ENCODE measurements at places on chromosomes 2 and 18.

GRCh38 chr18:54035927-54036326 lies 188.5 kb downstream of the MBD2 start:
- no peak for ATAC-seq

- ATAC-seq = no peak
Observed at GRCh38 chr2:114543236-114543766, 100.9 kb downstream of the DPP10 start.

GRCh38 chr2:122433123-122433754 lies 677.8 kb downstream of the TSN start:
- ATAC-seq = no peak

GRCh38 chr2:151575338-151575737 lies 158.9 kb downstream of the NEB start:
- no peak for ATAC-seq

- peak; percentile 52 for ATAC-seq
Observed at GRCh38 chr2:28639836-28640235, 111.8 kb upstream of the PPP1CB start.

- ATAC-seq = peak; percentile 12
Observed at GRCh38 chr2:152336119-152336853, 1.3 kb downstream of the FMNL2 start.

GRCh38 chr2:67797801-67798540 lies 264.8 kb downstream of the C1D start:
- ATAC-seq = no peak

DNA sequence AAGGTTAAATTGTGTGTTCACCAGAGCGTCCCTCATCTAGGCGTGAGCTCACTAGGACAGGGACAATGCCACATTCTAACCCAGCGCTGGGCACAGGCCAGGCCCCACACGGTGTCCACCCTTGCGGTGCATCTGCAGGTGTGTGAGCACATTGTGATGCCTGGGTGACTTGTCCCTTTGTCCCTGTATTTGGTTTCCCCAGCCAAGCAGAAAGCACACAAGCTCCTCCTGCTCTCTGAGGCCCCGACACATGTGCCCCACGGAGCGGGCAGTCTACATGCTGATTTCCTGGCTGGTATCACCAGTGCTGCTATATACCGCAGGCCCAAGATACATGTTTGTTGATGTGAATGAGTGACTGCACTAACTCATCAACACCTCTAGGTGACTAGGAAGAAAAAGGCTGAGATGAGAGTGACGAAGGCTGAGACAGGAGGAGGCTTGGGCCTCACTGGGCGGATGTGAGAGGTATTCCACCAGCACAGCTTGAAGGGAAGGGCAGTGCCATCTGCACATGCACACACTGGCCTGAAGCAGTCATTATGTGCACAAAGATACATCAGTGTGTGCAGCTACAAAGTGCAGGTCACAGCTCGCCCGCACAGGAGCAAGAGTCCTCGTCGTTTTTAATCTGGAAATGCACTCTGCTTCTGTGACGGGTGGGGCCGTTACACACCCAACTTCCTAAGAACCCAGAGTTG lies 205.9 kb downstream of the EIPR1 start:
- ATAC-seq = no peak

DNA sequence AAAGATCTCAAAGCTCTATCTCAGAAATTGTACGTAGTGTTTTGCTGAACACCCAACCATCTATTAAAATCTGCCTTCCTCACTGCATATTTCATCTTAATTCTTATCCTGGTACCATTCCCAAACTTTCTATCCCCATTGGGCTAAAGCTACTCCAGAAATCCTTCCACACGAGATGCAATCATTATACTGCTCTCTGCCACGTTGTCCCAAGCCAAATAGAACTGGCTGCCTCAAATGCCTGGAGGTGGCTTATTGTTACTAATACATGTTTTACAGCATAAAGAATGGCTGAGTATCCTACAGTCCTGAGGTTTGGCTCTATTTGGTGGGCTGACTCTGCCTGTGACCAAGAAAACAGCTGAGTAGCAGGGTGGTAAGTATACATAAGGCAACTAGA lies 306.0 kb upstream of the ACVR2A start:
- no peak for ATAC-seq

DNA sequence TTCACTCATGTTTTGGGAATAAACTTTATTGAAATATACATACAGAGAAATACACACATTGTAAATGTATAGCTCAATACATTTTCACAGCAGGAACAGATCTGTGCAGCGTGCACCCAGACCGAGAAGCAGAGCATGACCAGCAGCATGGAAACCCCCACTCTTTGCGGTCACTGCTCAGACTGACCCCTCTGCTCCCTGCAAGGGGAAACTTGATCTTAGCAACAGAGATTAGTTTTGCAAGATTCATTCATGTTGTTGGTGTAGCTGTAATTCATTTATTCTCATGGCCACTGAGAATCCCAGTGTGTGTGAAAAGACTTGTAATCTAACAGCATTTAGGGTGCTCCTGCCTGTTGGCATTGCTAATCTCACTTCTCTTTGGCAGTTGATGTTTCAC lies 35.2 kb downstream of the LPIN1 start:
- peak; percentile 10 for ATAC-seq

DNA sequence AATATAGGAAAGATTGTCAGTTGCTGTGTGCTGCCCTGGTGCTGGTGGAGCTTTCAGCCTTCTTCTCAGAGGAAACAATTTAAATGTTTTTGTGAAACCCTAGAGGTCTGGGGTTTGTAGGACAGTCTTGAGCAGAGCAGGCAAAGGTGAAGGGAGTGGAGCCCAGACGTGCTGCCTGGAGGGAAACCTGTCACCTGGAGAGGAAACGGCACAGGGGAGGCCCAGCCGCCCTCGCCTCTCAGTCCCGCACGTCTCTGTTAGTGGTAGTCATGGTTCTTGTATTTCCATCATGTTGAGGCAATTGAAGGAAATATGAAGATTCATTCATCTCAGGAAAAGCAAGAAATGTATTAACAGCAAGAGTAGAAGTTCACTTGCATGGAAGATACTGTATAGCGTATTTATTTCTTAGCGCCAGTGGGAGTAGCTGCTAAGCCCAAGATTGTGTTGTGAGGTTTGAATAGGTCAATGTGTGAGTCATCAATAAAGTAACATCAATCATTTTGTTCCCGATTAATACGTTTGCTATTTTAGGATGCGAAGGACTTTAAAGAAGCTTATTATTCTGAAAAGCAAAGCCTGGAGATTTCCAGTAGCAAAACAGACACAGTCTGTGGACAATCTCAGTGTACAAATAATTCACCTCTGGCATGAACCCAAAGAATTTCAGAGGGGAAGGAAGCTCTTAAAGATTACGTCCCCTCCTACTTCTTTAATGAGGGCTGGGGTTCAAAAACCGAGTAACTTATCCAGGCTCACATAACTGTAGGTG lies 70.4 kb downstream of the LRRFIP1 start:
- peak; percentile 60 for ATAC-seq

GRCh38 chr2:224359569-224359968 lies 42.3 kb downstream of the FAM124B start:
- peak; percentile 42 for ATAC-seq

DNA sequence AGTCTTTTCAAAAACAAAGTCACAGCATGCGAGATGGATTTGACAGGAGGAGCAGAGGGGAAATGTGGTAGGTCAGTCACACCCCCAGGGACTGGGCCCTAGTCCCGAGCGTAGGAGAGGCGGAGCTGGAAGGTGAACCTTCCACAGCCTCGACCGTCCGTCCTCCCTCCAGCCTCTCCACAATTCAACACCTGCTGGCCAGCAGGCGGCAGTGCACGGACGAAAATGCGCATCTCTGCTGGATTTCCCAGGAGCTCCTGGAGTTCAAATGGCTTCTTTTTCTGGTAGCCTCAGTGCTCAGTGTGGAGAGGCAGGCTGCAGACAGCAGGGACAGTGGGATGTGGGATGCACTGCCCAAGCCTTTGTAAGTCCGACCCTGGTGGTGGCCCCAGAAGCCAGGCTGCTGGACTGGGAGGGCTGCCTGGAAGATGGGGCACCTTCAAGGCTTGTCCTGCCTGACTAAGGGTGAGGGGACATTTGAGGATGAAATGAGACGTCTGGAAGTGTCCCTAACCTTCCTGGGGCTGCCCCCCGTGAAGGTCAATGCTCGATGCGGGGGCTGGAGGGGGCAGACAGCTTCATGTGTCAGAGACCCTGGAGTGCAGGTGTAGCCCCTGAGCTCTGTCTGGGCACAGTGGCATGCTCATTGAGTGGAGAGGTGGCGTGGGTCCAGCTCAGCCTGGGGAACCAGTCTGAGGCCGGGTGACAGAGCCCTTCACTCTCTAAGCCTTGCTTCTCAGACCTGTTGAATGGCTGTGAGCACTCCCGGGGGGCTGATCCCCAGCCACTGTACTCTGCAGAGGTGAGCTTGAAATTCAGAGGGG lies 189.5 kb downstream of the TFCP2L1 start:
- peak; percentile 88 for ATAC-seq

GRCh38 chr2:191056228-191056627 lies 42.3 kb upstream of the STAT1 start:
- no peak for ATAC-seq

GRCh38 chr2:100041946-100042345 lies 100.4 kb downstream of the AFF3 start:
- peak; percentile 64 for ATAC-seq

- no peak for ATAC-seq
Observed at GRCh38 chr2:73832930-73833329, 4.2 kb downstream of the STAMBP start.

DNA sequence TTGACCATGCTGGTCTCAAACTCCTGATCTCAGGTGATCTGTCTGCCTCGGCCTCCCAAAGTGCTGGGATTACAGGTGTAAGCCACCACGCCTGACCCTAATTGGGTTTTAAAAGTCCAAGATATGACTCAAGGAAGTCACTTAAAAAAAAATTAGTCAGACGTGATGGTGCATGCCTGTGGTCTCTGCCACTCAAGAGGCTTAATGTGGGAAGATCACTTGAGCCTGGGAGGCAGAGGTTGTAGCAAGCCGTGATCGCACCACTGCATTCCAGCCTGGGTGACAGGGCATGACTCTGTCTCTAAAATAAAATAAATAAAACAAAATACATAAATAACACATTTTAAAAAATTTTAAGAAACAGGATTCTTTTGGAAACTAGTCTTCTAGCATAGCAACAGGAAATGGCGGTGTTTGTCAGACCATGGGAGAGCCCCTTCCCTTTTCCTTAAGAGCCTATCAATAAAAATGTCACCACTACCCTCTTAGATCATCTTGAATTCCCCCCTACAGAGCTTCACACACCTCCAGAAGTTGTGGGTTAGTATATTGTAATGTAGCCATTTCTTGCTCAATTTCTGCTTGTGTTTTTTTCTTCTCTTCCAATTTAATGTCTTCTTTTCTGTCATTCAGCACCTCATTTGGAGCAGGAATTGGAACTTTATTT lies 20.1 kb downstream of the SFT2D3 start:
- ATAC-seq = no peak

DNA sequence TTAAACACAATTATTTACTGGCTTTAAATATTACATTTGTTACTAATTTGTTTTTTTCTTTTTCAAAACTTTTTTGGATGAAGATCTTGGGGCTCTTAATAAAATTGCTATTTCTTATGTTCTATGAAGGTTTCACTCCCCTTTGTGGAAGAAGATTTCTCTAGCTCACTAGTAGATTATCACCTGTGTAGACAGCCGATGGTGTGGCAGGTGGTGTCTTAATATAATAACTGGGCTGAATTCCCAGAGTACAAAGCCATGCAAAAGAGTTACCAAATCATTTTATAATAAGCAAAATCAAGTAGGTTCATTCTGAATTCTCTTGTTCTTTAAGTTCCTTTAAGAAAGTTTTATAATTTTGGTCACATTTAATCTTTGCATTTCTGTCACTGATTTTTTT lies 233.7 kb downstream of the CCDC102B start:
- ATAC-seq = no peak

DNA sequence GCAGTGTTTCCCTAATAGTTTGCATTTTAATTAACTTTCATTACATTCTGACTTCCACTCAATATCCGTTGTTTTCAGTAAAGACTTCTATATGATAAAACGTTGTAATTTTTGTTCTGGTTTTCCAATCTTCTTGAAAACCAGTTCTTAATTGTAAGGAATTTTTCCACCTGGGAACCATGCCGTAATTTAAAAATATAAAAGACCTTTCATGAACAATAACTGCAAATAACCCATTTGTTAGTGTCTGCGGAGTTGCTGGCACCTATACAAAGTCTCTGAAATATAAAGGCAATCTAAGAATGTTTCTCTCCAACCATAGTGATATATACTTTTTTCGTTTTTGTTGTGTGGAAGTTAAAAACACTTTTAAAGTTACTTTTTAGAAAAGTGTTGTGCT lies 7.7 kb upstream of the SATB2 start:
- ATAC-seq = no peak

GRCh38 chr18:79314838-79315388 lies 80.8 kb upstream of the NFATC1 start:
- ATAC-seq = no peak

DNA sequence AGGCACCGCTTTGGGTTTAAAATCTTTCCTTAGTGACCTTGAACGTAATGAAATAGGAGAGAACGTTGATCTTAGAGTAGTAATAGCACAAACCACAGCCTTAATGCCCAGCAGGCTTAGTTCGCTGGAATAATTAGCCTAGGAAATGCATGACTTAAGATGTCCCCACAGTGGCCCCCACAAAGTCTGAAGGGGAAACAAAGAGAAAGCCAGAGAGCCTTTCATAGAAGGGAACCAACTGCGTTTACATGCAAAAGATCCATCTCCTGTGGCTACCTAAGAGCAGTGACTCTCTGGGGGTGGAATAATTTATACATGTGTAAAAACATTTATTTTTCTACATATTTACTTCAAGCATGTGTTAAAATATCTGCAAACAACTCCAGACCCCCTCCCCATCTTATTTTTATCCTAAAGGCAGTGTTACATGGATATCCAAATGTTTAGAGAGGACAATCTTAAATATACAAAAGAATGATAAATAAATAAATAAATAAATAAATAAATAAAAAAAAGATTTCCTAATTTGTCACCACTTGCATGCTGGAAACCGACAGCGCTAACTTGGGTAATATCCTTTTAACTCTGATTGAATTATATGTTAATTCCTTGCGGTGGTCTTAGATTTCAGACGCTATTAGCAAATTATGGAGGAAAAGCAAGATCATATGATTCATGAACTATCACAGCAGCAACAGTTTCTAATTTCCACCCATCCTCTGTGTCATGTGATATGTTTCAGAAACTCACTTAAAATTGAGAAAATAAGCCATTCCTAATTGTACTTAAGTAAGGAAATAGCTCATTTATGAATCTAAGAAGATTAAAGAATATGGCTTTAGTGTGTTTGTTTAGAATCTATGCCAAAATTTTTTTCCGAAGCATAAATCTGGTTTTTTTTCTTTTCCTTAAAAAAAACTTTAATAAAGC lies 23.4 kb upstream of the CYP1B1 start:
- ATAC-seq = no peak
